ENCODE measurements at places on chromosomes 5 and 9.

DNA sequence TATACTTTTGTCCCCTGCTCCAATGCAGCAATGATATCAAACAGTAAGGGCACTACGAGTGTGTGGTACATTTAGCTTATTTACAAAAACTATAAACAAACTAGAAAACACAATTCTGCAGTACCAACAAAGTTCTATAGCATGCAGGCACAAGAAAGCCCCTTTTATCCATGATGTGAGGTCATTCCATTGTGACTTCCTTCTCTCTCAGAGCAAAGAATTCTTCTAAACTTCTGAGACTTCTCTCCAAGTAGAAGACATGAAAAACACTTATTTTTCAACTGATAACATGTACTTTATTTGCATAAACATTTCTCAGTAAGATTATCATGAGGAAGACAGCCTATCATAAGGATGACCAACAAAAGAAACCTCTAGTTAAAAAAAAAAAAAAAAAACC, 569.8 kb downstream of the TLE1 start:
- DNase-seq: peak; percentile 3

DNA sequence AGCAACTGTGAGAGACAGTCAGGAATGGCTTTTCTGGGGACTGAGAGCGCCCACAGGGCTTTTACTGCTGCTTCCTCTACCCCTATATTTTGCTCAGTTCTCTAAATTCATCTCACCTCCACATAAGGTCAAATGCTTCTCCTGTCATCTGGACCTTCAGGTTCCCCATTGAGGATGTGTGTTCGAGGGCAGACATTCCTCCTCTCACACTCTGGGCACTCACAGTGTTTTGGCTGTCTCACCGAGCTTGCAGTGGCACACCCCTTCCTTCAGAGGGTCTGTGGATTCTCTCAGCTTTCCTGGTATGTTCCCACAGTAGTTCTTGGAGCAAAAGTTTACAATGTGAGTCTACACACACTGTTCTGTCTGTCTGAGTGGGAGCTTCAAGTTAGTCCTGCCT, 127.8 kb upstream of the GLRA1 start:
- no peak for DNase-seq

GRCh38 chr5:31574772-31575171, 42.7 kb downstream of the C5orf22 start:
- DNase-seq: no peak

DNA sequence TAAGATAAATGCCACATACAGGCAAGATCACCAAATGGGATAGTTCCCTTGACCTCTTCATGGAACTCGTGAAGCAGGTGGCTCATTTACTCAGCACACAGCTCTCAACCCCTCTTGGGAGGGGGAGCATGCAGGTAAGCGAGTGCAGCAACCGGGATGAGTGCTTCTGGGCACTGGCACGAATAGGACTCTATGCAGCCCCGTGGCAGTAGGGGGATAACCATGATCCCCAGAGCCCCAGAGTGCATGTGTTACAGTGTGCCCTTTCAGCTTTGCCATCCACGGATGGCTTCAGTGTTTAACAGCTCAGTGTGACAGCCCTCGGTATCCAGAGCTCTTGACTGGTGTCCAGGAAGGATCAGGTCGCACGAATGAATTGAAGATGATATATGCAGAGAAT, 1187.1 kb downstream of the CDH9 start:
- no peak for DNase-seq

DNA sequence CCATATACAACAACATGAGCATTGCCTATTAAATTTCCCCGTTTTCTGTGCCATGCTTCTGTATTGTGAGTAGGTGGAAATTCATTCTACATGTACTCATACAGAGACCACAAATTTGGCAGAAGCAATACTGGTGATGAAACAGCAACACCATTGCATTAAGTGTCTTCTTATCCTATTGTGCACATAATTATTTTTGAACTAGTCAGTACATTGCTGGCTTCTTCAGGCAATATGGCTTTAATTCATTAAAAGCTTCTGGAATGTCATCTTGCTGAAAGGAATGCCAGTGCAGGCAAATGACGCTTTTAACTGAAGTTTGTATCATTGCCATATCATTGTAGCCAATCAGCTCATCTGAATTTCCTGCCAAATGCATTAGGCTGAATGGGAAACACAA, 82.6 kb downstream of the KIAA1958 start:
- no peak for DNase-seq

DNA sequence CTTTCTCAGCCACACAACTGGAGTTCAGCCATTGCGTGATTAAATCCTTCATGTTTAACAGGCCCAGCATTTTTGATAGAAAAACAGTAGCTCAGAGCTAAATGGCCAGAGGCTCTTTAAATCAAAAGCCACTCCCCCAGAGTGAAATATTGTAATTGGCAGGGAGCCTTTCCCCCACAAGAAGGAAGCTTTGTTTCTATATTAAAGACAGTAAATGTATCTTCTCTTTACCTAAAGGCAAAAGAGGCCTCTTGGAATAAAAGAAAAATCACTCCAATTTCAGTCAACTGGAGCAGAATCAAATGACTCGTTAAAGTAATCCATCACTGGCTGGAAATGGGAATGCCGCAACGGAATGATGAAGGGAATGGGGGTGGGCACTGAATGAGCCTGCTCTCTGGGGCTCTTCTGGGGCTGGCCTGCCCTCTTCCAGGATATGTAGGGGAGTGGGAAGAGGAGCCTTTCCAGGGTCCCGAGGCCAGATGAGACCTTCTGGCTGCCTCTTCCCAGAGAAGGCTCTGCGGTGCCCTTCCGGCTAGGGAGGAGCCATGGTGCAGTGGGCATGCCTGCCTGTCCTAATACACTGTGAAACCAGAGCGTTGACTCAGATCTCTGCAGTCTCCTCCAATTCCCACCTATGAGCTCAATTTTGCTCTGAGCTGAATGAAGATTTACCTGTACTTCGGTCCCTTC, 45.2 kb downstream of the ANKDD1B start:
- peak; percentile 6 for DNase-seq

DNA sequence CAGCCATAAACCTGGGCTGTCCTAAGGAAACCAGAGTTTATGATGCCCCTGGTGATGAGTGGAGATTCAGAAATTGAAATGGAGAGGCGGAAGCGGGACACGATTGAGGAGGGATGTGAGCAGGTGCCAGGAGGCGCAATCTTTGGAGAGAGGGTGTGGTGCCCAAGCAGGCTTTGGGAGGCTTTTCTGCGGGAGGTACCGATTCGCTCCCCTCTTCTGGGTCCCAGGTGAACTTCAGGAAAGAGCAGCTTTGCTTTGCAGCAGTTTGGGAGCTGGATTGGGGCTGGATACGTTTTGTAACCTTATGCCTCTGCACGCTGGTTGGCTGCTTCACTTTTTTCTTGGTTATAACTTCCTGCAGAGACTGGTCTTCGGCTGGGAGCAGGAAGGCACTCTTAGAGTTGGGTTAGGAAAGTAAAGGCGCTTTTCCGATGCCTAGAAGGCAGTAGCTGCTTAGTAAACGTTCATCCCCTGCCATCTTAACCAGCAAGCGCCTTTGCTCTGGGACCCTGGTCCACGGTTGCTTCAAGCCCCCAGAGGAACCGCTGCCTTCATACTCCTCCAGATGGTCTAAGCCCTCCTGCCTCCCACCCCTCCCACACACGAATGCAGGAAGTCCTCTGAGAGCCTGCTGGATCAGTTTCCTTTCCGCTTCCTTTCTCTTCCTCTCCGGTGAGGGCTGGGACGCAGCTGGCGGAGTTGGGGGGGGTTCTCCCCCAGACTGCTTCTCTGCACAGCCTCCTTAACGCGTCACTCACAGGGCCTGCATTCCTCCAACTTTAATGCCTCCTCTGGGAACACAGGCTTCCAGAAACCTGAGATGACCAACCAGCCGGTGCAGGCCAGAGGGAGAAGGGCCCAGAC, 15.2 kb upstream of the NEK6 start:
- no peak for DNase-seq

GRCh38 chr5:18043344-18043743, 409.1 kb downstream of the TAF11L14 start:
- DNase-seq: no peak

- DNase-seq: no peak
Measured at GRCh38 chr5:132095424-132095972, 21.9 kb downstream of the CSF2 start.

- no peak for DNase-seq
Measured at GRCh38 chr9:98806394-98807035, 955 bp upstream of the GALNT12 start.

DNA sequence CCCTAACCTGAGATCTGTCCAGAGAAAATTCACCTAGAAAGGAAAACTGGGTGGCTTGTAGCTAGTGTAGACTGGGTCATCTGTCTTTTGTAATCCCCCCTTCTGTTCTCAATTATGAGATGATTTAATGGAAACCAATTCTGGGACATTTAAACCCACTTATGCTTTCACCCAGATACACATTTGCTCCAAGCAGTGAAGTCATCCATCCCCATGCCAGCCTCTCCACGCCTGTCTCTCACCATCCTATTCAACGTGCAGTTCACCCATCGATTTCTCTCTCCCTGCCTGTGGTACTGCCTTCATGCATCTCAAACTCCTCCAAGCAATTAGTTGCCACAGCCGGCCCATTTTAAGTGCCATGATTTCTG, 1.8 kb downstream of the PHF19 start:
- no peak for DNase-seq

GRCh38 chr5:145829708-145830361, 5.3 kb downstream of the PRELID2 start:
- DNase-seq: no peak

- no peak for DNase-seq
Measured at GRCh38 chr9:112042244-112042638, 132.9 kb downstream of the SUSD1 start.

DNA sequence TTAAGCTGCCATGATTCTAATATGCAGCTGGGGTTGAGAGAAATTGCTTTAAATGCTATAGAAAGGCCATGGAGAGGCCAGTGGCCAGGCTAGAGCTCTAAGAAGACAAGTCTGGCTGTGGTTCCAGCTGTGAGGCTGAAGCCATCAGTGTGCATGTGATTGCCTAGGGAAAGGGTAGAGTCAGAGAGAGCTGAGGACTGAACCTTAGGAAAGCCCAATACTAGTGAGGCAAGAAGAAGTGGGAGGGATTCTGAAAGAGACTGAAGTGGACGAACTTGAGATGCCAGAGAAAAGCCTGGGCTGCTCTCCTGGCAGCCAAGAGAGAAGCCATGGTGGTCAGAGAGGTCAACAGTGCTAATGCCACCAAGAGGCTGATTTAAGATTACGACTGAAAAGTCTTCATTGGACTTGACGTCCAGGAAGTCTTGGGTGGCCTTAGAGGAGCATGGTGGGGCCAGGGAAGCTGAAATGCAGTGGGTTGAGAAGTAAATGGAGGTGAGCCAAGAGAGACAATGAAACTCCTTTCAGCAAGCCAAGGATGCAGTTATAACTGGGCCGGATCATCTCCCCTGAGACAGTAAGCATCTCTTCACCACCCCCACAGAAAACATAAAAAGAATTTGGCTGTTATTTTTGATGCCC, 133.2 kb downstream of the TMEM174 start:
- DNase-seq: no peak

- DNase-seq: no peak
Measured at GRCh38 chr5:135053278-135053677, 19.2 kb upstream of the PITX1 start.

DNA sequence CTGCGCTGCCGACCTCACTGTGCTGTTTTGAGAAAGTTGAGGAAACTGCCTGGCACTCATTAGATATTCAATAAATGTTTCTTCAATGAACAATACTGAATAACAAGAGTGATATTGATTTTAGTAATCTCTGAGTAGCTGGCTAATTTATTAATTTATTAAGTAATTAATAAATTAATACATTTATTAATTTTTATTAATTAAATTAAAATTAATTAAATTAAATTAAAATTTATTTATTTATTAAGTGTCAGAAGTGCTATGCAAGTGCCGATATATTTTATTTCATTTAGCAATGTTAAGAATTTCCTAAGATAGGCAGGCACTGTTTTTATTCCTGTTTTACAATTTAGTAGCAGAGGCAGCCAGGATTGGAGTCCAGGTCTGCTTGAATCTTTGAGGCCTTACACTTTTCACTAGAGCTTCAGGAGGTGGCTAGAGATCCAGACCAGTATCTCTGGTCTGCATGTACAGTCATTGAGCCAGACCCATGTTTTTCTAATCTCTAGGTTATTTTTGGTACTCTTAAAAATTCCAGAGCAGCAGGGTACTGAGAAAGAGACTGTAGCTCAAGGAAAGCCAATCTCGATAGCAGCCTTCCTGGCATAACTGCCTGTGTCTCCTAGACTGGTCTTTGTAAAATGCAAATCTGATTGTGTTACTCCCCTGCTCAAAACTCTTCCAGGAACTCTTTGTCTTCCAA, 109.2 kb downstream of the ARHGEF28 start:
- DNase-seq: no peak

DNA sequence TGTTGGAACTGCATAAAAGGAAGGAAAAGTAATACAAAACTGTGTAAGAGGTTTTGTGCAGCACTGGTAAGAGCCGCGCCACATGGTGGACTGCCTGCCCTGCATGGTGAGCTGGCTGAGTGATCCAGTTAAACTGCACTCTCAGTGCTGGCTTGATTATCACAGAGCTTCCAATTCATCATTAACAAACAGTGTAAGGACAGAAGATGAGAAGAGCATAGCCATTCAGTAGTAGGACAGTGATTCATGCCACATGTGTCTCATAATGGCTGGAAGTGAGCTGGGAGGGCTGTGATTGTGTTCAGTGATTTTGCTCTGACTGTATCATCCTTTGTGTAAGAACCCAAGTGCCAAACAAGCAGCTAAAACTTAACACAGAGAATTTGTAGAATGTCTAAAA, 14.1 kb downstream of the ASPN start:
- DNase-seq: no peak

DNA sequence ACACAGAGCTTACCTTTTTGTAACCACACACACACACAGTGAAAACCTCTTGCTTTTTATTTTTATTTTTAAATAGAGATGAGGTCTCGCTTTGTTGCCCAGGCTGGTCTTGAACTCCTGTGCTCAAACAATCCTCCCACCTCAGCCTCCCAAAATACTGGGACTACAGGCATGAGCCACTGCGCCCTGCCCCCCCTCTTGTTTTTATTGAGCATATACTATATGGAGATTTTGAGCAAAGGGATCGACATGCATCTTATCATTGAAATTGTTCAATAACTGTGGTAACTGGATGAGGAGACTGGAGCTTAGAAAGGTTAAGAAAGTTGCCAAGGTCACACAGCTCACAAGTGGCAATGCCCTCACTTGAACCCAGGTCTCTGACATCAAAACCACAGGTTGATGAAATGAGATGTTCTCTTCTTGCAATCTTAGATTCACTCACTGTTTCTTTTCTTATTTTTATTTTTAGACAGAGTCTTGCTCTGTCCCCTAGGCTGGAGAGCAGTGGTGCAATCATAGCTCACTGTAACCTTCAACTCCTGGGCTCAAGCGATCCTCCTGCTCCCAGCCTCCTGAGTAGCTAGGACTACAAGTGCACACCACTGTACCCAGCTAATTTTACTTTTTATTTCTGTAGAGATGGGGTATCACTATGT, 26.8 kb upstream of the STXBP1 start:
- DNase-seq: peak; percentile 50

- no peak for DNase-seq
Measured at GRCh38 chr5:139806111-139806510, 10.5 kb downstream of the PSD2 start.

GRCh38 chr5:132223861-132224260, 3.8 kb downstream of the P4HA2 start:
- no peak for DNase-seq
